ENCODE measurements at places on chromosomes 1 and 21.
A peak's percentile ranks its signal among the peaks of the same experiment; 100 is the strongest.

GRCh38 chr21:33370305-33370704 lies 32.9 kb upstream of the IFNGR2 start:
- no peak for DNase-seq

- DNase-seq: no peak
These were observed 111.7 kb upstream of the IRF2BP2 start for GRCh38 chr1:234721476-234722269.

GRCh38 chr1:159067699-159068621 lies 8.6 kb downstream of the AIM2 start:
- no peak for DNase-seq

DNA sequence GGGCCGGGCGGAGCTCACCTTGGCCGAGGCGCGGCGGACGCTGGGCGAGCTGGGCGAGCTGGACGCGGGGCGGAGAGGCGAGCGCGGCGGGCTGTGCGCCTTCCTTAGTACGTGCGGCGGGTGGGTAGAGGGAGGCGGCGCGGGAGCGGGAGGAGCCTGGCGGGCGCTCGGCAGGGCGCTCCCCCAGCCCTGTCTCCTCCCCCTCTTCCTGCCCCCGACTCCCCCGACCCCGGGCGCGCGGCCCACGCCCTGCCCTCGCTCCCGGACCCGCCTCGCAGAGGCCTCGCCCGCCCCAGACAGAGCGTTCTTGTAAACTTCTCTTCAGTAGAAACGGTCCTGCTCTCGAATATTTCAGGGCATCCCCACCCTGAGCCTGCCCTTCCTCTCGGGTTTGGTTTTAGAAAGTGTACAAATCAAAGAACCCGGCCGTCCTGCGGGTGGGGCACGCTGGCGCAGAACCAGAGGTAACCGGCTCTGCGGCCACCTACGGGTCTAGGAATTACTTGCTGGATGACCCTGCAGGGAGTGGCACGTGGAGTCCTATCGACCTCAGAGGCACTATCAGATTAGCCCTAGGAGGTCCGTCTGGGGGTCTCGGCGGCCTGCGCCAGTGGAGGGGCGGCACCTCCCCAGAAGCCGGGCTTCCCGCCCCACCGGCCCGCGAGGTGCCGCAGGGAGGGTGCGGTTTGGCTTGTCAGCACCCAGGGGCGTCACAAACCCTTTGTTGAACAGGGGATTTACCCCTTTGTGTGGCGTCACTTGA lies at the start of gene S100A10:
S100A10 (minus strand) TSS at position 126 of the 763 bp plus-strand sequence. CDS start 7,629 bp downstream, outside the sequence.
- DNase-seq: peak; percentile 71

DNA sequence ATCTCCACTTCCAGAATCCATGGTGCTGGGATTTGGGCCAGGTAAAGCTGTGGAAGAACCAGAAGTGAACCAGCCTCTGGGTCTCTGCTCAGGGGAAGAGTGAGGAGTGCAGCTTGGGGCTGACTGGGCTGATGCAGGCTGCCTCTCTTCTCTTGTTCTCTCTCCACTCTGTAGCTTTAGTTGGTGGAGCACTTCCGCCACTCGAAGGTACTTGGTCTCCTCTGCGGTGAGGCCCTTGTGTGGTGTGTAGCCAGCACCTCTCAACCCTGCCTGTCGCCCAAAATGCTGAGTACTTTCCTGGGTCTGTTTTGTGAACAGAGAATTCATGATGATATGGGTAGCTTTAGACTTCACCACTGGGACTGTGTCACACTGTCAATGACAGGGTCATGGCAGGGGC lies 63.2 kb downstream of the URB2 start:
- DNase-seq: no peak

DNA sequence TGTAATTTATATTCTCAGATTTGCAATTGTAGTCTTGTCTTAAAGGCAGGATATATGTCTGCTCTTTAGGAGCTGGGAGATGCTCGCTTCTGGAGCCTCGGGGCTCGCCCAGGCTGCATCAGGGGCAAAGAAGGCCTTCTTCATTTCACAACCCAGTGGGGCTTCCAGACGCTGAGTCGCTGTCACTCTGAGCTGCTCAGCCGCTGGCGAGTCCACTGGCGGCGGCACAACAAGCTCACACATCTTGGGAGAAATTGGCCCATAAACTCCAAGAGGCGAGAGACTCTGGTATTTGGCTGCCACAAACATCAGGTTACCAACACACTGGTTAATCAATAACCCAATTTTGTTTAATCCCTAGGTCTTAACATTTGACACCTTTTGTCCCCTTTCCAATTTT lies 216.6 kb downstream of the ATG4C start:
- no peak for DNase-seq

DNA sequence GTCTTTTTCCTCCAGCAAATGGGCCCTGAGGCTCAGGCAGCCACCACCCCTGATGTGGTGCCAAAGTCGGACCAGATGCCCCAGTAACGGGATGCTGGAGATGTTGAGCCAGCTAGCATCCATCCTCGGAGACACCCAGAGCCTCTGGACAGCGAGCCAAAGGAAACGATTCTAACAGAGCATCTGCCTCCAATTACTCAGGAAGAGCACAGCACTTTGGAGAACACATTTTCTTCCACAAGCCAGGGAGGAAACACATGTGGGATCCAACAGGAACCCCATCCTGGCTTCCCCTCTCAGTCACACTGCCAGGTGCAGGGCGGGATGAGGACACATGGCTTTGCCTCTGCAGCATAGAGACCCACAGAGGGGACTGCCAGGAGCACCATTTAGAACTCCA lies 44.9 kb downstream of the C1orf198 start:
- no peak for DNase-seq

Data from stimulated activated CD4-positive, alpha-beta T cell treated with anti-CD3 and anti-CD28 coated beads, Interleukin-2, amount 100 ng/mL, for 4 hours (primary cell).